Stimulated activated CD4-positive, alpha-beta T cell treated with anti-CD3 and anti-CD28 coated beads, Interleukin-1b, Interleukin-23, amount 100 ng/mL, for 1 hour (primary cell): ENCODE measurements at places on chromosomes 16 and 17.

GRCh38 chr17:231191-231965, 49.9 kb upstream of the DOC2B start:
- no peak for DNase-seq

- no peak for DNase-seq
Measured at GRCh38 chr17:44005527-44006271, 1.3 kb downstream of the NAGS start.

GRCh38 chr17:60134396-60135150, 15.2 kb upstream of the CA4 start:
- no peak for DNase-seq

DNA sequence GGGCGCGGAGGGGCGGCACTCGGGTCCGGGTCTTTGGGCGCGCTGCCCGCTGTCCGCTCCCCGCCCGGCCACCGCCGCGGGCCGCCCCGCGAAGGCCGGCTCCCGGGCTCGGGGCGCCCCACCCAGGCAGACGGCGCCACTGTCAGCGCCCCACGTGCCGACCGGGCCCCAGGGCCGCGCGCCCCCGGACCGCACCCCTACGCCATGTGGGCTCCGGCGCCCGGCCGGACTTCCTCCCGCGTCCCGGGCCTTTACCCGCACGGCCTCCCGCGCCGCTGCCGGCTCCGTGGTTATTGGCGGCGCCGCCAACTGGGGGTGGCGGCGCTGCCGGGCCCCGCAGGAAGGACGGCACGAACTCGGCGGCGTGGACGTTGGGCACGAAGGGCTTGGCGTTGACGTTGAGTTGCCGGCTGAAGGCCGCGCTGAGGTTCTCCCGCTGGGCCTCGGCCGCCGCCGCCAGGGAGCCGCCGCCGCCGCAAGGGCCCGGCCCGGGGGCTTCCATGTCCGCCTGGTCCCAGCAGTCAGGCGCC, 577 bp downstream of the GSPT1 start:
- DNase-seq, result peak; percentile 2

GRCh38 chr17:11140501-11140900, 100.5 kb upstream of the SHISA6 start:
- DNase-seq, result no peak

DNA sequence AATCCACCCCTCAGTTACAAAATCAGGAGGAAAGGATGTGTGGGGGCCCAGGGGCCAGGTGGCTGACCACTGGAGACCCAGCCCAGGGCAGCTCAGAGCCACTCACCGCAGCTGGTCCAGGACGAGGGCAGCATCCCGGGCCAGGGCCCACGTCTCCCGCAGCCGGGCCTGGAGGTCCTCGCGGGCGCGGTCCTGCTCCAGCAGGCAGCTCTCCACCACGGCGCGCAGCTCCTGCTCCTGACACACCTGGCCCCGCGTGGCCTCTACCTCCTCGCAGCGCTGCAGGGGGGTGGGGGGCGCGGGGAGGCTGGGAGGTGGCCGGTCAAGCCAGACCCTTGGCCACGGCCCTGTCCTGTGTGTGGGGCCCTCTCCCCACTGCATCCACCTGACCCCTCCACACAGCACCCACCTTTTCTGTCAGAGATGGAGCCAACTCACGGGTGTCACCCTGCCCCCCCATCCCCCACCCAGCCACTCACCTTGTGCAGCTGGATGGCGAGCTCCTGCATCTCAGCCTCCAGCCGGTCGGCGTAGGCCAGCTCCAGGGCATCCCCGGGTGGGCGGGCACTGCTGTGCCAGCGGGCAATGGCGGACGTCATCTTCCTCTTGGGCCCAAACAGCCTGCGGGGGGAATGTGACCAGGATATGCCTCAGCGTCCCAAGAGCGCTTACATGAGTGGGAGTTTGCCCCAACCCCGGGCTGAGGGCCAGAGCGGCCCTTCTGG, 5.1 kb downstream of the NUDT16L1 start:
- no peak for DNase-seq

DNA sequence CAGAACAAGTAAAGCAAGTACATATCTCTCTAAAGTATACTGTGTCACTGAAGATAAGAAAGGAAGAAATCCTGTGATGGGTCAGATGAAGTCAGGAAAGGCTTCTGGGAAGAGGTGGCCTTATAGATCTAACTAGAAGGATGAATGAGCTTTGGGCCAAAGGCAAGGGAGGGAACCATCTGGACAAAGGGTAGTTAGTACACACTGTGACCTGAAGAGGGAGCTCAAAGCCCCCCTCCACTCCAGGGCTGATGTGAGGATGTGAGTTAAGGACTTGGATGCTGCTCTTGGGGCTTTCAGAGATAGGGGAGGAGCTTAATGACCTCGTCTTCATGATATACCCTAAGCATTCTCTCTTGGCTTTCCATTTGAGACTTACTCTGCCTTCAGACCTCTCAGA, 185.3 kb upstream of the CACNG3 start:
- no peak for DNase-seq
